ENCODE measurements at places on chromosomes 13 and 19.

DNA sequence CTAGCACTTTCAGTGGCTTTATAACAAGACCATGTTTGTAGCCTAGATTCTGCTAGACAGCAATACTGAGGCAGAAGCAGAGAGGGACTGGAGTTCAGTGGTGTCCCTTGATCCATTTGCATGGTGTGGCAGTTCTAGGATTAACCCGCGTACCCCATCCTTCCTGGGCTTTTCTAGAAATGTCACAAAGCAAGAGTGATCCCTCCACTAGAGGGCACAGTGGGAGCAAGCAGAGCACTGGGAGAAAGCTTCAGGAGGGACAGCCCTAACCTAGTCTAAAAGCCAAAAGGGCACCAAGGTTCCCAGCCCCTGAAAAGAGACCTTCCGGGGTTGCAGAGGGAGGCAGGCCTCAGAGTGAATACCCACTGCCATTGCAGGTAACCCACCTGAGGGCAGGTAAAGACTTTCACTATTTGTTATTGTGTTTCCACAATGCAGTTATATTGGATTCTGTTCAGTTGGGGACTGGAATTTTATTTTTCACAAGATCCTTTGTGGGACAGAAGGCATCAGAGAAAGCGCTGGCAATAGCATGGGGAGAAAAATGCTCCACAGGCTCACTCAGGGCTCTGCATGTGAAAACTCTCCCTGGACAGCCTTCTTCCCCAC, 170.6 kb downstream of the FLT1 start:
- DNase-seq, result peak; percentile 65

GRCh38 chr13:49494645-49495044, 1.1 kb upstream of the PHF11 start:
- DNase-seq, result no peak

DNA sequence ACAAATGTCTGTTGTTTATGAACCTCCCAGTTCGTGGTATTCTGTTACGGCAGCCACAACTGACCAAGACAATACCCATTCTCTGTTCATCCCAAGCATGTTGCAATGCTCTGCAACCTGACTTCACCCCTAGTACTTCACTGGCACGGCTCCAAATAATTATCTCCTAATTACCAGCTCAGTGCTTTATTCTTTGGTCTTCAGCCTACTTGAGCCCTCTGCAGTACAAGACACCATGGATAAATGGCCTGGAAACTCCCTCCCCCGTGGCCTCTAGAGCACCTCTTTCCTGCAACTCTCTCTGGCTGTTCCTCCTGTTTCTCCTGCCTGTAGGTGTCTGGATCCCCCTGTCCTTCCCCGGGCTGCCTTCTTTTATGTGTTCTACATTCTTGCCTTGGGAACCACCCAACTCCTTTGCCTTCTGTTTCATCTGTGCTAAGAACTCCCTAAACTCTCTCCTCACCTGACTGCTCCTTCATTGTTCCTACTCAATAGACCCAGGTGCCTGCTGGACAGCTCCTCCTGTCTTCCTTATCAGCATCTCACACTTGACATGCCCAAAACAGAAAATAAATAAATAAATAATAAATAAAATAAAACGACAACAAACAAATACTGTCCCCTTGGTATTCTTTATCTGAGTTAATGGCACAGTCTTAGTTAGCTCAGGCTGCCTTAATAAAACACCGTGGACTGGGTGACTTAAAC, 200.4 kb upstream of the IPO5 start:
- no peak for DNase-seq

DNA sequence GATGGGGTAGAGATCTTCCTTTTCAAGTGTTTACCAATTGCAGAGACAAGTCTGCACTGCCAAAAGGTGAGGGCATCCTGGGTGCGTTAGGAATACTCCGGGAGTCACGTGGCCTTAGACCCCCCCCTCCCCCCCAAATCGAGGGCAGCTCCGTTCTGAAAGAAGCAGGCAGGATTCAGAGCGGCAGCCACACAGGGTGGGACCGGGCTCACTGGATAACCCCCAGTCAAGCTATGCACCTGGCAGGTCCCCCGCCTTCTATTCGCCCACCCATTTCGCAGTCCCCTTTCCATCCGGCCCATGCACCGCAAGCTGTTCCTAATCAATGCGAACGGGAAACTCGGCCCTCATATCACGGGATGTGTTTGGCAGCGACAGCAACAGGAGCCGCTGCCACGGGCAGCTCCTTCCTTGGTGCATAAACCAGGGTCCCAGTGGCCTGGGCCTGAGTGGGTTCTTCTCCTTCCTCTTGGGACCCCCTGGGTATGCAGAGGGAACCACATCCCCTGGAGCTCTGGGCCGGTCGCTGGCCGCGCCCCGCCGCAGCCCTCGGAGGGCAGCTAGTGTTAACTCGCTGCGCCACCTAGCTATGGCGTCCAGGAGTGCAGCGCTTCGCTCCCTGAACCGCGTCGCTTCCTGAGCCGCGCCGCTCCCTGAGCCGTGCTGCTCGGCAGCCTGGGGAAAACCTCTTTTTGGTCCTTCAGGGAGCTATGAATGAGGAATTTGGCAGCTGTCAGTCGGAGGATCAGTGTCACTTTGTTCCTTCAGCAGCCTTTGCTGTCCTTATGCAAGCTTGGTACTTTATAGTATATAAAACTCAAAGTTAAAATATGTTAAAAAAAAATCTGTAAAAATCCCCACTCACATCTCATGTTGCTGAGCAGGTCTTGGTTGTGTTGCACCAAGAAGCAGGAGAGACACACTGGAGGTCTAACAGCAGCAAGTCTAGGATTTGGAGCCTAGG, 41.4 kb downstream of the LYL1 start:
- DNase-seq, result peak; percentile 78

DNA sequence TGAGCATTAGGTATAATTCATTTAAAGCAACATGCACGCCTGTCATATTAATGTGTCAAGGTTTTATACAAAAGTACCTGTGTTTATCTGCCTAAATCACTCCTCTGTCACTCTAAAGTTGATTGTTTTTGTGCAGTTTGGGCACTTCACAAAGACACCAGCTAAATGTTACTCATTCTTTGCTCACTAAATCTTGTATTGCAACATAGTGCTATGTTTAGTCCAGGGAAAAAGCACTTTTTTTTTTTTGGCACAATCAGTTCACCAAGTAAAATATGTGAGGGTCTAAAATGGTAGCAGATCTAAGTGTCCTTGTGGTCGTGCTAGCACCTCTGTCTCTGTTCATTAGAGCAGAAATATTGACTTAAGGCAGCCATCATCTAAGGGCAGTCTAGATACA, 2526.7 kb upstream of the PCDH20 start:
- DNase-seq, result no peak

DNA sequence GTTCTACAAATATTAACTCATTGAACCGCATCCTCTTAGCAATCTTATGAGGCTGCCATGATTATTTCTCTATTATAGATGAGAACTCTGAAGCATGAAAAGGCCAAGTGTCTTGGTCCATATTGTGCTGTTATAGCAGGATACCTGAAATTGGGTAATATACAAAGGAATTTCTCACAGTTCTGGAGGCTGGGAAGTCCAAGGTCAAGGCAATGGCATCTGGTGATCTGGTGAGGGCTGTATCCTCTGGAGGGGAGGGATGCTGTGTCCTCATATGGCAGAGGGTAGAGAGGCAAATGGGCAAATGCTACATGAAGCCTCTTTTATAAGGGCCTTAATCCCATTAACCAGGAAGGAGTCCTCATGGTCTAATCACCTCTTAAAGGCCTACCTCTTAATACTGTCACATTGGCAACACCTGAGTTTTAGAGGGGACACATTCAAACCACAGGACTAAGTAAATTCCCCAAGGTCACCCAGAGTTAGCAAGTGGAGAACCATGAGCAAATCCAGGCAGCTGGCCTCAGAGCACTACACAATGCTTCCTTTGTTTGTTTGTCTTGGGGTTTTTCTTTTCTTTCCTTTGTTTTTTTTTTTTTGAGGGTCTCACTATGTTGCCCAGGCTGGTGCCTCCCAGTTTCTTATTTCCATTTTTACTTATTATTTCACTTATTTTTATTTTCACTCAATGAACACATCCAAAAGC, 55.9 kb upstream of the LATS2 start:
- no peak for DNase-seq

- DNase-seq, result no peak
Observed at GRCh38 chr19:4446704-4447200, 10.8 kb downstream of the UBXN6 start.

GRCh38 chr19:46614114-46614722, 10.7 kb downstream of the PTGIR start:
- DNase-seq, result peak; percentile 70

DNA sequence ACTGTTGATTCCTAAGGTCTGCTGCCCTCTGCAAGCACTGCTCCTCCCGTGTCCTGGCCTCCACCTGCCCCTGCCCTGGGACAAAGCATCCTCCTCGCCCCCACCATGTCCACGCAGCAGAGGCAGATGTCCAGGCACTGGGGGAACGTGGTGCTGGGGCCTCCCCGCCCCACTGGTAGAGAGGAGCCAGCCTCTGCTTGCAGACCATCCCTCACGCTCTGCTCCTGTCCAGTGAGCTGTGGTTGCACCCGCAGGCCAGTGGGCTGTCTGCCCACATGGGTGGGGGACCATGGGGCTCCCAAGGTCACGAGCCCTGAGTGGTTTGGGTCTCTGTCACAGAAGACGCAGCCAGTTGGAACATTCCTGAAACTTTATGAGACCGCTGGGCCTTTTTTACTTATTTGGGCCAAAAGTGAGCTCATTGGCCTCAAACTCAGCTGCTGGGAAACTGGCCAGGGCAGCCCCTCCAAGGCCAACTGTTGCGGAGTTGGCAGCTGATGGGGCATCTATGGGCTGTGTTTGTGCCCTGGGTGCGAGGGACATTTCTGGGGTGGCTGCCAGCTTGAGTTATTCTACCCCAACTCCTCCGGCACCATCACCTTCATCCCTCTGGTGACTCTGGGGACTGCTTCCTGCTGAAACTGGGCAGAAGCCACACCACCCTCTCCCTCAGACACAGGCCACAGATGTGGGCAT, 64.8 kb upstream of the F7 start:
- DNase-seq, result peak; percentile 55

GRCh38 chr19:54646331-54646841, 16.1 kb downstream of the LILRB1 start:
- DNase-seq, result no peak

DNA sequence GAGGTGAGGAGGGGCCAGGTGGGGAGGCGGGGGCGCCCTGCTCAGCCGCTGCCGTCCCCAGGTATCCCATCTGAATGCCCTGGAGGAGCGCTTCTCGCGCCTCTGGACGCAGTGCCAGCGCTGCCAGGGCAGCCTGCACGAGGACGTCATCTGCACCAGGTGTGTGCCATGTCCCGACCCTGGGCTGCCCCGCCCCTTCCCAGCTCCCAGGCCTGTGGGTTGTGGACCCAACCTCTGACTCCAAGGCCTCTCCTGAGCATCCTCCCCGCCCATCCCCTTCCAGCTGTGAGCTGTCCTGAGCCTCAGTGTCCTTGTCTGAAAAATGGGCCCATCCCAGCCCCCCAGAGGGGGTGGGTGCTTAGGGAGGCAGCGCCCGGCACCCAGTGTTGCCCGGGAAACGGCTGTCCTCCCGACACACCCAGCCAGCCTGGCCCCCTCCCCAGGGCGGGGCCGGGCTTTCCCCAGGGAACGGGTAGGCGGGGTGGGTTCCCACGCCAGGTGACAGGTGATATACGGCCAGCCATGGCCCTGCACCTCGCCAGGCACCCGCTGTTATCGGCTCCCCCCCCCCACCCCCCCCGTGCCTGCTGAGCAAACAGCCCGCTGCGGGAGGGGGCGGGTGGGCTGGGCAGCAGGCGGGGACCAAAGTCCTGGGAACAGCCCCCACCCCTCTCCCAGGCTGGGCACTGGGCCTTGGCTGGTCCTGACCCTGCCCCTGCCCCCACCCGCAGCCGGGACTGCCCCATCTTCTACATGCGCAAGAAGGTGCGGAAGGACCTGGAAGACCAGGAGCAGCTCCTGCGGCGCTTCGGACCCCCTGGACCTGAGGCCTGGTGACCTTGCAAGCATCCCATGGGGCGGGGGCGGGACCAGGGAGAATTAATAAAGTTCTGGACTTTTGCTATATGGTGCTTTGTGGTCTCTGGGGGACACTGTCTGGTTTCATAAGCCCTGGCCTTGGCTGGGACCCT, 1.3 kb upstream of the SPIB start:
- no peak for DNase-seq

DNA sequence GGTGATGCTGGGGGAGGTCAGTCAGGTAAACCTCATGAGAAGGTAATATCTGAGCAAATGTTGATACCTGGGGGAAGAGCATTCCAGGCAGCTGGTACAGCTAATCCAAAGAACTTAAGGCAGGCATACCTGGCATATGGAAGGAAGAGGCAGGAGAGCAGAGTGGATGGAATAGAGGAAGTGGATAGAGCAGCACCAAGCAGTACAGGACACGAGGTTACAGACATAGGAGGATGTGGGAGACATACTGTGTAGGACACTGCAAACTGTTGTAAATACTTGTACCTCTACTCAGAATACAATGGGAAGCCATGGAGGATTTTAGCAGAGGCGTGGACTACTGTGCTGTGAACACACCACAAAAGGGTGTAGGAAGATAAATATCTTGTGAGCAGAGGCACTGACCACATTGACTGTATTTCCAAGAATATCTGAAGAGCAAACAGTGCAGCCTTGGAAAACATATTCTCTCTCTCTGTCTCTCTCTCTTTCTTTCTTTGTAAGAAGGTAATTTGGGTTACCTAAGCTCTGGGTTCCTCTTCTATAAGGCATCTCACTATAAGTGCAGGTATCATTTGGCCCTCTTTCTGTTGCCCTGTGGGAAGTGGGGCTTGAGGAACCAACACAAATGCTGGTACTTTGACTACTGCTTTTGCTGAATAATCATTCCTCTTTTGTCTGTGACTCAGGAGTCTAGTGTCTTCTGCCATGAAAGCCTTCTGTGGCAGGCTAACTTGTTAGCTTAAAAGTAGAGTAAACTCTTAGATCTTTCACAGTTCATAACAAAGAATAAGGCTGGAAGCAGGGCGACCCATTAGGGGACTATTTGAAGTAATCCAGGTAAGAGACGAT, 238.0 kb downstream of the VWA8 start:
- no peak for DNase-seq

GRCh38 chr13:76879203-76879882, 6.9 kb downstream of the KCTD12 start:
- DNase-seq, result no peak

DNA sequence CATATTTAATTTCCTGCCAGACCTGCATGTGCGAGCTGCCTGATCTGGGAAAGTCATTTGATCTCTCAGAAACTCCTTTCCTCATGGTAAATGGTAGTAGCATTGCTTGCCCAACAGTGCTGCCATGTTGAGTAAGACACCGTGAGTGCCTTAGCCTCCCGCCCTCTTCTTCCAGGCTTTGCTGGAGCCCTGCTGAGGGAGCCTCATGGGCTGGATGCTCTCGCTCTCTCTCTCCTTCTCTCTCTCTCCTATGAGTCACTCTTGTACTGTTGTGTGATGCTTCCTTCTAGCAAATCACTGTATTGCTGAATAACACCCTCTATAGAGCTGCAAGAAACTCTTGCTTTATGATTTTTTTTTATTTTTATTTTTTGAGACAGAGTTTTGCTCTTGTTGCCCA, 365.5 kb downstream of the UQCRFS1 start:
- no peak for DNase-seq

- no peak for DNase-seq
Observed at GRCh38 chr13:91609353-91609752, 210.9 kb downstream of the GPC5 start.

DNA sequence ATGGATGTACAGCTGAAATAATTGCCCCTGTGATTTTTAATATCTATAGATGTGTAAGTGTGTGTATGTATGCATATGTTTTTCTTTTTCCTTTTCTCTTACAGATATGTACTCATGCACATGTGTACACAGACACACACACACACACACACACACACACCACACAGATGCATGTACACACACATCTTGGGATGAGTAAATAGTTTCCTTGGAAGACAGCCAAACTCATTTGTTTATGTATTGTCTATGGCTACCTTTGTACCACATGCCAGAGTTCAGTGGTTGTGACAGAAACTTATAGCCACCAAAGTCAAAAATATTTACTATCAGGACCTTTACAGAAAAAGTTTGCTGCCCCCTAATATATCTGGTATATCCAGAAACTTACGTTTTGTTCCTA, 192.6 kb downstream of the MAB21L1 start:
- no peak for DNase-seq
